ENCODE measurements at places on chromosomes 6 and 20.

DNA sequence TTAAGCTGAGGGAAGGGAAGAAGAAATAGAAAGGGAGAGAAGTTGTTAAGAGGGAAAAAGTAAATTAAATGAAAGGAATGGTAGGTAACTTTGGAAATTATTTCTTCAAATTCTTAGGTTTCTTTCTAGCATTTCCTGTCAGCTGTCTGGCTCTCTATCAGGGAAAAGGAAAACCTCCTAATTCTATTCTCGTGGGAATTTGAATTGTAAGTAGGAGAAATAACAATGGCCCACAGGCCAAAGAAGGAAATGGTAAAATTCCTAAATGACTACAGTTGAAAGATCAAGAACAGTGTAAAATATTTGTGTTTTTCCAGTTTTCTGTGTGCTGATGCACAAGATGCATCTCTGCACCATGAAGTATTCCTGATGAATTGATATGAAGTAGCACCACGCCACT is 173.0 kb downstream of the IBTK start:
- no peak for DNase-seq

DNA sequence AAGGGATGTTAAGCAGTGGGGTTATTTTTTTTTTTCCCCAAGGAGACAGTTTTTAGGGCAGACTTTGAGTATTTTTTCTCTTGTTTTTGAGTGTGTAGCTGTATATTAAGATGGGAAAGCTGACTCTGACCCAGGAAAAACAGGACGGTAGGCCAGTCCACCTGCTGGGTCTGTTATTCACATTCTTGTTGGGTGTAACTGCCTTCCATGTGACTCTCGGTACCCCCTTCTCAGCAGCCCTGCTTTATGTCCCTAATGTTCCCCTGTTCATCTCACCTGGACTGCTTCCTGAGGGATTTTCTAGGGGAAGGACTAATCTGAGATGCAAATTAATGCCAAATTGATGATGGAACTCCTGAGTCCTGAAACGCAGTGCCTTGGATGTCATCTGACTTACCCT is 21.9 kb downstream of the FOXO3 start:
- DNase-seq: no peak

- DNase-seq: no peak
Observed at GRCh38 chr20:59171986-59172385, 8.4 kb downstream of the ZNF831 start.

- DNase-seq: no peak
Observed at GRCh38 chr20:1469306-1469905, 2.8 kb upstream of the NSFL1C start.

Measured in activated CD4-positive, alpha-beta T cell treated with anti-CD3 and anti-CD28 coated beads for 4 hours (primary cell).